ENCODE measurements at places on chromosomes 13 and 19.

DNA sequence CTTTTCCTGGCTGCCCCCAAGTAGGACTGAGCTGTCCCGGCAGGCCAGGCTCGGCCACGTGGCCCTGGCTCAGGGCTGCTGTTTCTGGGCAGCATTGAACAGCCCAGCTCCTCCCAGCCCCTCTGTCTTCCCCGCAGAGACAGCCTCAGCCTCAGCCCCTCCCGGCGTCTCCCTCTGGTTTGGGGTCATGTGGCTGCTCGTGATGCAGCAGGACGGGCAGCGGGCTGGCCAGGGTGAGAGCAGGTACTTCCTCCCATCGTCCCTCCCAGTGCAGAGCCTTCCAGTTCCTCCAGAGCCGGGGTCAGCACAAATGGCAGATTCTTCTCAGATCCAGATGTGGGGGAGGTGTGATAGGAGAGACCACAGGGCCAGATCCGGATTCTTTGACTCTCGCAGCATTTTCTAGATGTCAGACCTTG lies 114.6 kb downstream of the KDM4B start:
- DNase-seq = no peak

DNA sequence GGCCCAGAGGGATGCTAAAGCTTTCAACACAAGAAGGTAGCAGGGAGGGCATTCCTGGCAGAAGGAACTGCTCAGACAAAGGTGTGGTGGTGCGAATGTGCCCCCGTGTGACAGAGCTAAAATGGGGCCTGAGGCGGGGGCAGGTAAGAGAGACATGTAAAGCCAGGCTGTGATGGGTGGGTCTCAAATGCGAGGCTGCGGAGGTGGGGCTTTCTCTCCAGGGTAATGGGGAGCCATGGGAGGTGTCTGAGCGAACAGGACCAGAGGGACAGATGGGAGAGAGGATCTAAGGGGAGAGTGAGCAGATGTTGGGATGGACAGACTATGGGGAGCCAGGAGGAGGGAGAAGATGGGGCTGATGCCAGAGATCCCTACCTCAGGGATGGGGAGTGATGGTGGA lies 44.7 kb upstream of the NFIC start:
- no peak for DNase-seq

DNA sequence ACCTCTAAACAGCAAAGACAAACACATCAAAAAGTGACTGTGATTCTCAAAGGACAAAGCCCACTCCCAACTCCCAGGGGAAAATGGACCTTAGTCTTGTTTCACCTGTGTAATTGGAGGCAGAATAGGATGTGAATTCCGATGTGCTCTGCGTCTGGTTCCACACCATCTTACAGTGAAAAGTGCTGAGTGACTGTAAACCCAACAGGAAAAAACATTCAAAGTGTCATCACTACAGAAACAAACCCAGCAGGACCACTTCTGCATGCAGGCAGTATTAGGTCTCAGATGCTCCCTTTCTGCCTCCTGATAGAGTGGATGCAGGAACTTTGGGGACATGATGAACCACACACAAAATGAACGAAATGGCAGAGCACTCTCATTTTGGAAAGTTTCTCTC lies 6.5 kb downstream of the UQCRFS1 start:
- no peak for DNase-seq

DNA sequence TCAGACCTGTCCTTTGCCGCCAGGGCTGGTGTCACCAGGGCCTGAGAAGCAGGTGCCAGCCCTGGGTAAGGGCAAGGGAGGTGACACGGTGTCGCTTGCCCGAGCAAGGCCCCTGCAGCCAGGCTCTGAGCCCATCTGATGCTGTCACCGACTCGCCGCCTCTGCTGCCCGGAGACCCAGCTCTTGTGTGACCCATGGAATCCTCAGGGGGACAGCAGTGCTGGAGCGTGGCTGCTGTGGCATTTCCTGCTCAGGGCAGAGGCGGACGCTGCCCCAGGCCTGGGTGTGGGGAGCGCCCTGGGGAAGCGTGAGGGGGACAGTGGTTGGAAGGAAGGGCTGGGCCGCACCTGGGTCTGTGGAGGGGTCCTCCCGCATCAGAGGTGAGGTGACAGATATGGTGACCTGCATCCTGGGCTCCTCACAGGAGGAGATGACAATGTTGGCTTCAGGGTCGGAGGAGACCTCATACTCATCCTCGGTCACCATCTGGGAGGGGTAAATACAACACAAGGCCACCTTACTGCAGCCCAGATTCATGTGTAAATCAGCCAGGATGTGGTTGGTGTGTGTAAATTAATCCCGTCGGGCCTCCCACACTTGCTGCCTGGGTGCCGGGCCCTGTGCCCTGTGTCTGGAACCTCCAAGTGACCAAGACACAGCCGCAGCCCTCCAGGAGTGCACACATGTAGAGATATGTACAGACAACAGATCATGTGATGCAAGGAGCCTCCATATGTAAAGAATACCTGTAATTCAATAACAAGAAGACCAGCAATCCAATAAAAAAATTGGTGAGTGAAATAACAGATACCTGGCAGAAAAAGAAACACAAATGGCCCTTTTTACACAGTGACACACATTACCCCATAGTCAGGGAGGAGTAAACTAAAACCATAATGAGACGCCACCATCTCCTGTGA lies 27.6 kb upstream of the MATK start:
- DNase-seq = no peak

DNA sequence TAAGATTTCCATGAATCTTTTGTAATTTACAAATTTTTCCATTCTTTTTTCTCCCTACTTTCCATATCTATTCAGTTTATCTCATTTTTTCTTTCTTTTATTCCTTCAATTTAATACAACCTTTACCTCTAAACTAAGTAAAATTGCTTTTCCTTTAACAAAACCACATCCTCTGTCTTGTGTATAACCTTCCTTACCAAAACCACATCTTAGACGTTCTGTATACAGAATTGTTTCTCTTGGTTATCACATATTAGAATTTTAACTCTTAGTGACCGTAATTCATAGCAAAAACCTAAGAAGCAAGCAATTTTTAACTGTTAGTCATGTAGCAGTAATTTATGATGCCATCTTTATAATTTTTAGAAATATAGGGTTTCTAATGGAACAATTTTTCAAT lies 15.0 kb downstream of the PPP5C start:
- DNase-seq = no peak

- DNase-seq = no peak
Observed at GRCh38 chr19:47813995-47814328, 7.8 kb upstream of the CRX start.

DNA sequence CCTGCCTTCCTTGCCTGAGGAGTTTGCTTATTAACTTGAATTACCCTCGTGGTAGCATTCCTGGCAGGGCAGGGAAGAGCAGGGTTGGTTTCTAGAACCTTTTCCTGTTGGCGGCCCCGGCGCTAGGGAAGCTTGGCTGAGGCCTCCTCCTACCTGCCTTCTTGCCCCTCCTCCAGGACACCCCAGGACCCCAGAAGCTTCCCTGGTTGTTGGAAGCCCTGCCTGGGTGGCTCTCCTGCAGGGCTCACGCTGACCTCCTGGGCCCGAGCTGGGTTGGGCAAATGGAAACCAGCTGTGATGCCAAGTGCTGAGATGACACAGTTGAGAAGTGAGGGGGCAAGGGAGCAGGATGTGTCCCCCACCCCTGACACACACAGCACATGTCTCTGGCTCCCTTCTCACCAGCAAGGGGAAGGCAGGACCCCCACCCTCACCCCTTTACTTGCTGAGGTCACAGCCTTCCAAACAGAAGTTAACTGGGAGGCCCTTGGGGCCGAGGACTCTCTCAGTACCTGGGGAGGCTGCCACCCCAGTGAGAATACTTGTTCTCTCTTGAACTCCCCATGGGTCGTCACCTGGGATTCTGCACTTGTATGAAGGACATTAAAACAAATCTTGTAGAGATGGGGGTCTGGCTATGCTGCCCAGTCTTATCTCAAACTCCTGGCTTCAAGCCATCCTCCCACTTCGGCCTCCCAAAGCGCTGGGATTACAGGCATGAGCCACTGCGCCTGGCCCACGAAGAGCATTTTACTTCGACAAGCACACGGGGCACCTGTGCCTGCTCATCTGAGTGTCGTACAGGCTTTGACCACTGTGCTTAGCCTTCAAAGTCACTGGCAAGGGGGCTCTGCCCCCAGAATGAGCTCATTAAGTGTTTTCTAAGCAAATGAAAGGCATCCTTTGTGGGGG lies 10.5 kb downstream of the CEBPA start:
- DNase-seq = no peak

DNA sequence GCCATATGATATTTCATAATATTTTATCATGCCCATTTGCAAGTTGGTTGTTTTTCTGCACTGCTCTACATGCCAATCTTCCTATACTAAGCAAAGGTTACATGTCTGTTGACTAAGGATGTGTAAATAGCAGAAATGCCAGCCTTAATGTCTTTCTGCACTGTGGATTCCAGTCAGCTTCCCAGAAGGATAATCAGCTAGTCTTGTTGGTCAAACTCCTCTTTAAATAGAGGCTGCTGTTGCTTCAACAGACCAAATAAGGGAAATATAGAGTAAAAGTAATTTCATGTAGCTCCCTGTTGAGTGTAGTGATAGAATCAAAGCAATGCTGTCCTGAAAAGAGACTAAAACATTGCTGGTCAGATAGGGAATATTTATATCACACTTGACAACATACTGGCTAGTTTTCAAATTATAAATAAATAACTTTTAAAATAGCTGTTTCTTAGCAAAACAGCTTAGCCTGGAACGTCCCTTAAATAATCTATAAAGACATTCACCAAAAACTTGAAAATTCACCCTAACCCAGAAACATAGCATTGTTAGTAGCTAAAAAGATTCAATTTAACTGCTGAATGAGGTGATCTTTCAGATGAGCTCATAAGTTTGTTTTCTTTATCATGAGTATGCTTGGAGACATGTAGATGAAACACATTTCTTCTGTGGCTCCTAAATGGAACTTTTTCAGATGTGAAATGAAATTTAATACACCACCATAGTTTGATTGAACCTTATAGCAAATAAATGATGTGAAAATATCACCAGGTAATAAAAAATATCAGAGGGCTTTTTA lies 56.6 kb downstream of the FRY start:
- no peak for DNase-seq

DNA sequence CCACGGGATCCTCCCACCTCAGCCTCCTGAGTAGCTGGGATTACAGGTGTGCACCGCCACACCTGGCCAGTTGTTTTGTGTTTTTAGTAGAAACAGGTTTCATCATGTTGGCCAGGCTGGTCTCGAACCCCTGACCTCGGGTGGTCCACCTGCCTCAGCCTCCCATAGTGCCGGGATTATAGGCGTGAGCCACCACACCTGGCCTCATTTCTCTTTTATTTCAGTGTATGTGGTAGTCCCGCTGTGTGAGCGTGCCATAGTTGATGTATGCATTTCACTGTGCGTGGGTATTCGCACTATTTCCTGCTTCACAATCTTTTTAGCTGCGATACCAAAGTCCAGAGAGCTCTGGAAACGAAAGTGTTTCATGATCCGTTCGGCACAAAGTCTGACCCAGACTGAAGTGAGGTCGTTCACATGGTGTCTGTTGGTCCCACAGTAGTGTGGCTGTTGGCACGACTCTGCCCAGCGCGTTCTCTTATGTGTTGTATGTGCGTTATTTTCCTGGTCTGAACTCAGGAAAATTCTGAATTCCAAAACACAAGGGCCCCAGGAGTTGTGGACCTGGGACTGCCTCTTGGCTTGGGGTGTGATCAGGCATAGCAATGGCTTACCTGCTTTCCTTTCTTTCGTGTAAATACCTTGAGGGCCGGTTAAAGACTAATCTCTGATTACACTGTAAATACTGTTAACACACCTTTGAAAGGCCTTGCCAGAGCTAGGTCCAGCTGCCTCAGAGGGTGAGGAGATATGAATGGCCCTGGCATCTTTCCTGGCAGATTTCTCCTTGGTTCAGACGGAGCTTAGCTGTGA lies 8.6 kb downstream of the EPN1 start:
- no peak for DNase-seq

- no peak for DNase-seq
Observed at GRCh38 chr13:50244355-50244712, 229.1 kb downstream of the KCNRG start.

- DNase-seq = no peak
Observed at GRCh38 chr19:41932720-41933332, 4.6 kb upstream of the ERFL start.

DNA sequence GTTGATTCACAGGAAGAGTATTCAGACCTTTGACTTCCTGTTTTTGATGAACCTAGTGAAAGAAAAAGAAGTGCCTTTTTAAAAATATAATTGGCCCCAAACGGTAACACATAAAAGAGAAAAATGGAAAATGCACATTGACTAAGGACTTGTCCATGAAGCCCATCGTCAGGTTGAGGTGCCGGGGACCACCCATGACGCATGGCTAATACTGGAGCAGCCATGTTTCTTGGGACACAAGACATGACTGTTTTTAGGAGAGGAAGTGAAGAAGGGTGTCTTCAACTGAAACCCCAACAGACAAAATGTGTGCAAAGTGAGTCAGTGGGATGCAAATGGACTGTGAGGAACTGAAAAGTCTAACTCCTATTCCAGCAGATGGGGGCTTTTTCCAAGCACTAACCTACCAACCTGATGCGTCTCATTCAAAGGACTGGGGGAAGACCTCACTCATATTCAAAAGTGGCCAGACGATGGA lies 459.4 kb downstream of the FOXO1 start:
- DNase-seq = no peak
